Fibroblast of lung (primary cell): ENCODE measurements at places on chromosomes 1 and 21.

- DNase-seq: peak; percentile 95
- peaks cover 7% of the 10 kb centered on the region for H3K36me3 ChIP-seq
- peaks cover 20% of the 10 kb centered on the region for H3K4me1 ChIP-seq
- H3K27ac ChIP-seq: peak overlapping the region; percentile 90
- H3K27me3 ChIP-seq: no peaks in the 10 kb centered on the region
- H3K4me3 ChIP-seq: no peak overlapping the region
These were observed 66.0 kb downstream of the COL18A1 start for GRCh38 chr21:45470773-45471524.

DNA sequence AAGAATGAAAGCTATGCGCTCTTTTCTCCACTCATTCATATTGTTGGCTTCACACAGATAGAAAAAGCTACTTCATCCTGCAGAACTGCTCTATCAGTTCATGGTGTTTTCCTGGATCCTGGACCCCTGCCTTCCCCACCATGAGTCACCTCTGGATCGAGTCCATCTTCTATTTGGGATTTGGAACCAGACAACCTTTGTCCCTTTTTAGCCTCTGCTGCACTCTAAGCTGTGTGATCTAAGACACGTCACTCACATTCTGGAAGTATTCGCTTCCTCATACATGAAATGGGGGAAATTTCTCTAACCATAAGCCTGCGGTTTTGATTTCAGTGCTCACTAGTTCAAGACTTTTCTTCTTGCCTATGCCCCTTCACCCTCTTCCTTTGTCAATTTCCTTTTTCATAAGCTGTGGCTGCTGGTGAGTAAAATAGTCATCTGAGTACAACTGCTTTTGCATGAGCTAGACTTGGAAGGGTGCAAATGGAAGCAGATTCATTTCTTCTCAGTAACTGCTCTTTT lies 14.1 kb upstream of the DEGS1 start:
- no peaks in the 10 kb centered on the region for H3K36me3 ChIP-seq
- DNase-seq: peak; percentile 97

DNA sequence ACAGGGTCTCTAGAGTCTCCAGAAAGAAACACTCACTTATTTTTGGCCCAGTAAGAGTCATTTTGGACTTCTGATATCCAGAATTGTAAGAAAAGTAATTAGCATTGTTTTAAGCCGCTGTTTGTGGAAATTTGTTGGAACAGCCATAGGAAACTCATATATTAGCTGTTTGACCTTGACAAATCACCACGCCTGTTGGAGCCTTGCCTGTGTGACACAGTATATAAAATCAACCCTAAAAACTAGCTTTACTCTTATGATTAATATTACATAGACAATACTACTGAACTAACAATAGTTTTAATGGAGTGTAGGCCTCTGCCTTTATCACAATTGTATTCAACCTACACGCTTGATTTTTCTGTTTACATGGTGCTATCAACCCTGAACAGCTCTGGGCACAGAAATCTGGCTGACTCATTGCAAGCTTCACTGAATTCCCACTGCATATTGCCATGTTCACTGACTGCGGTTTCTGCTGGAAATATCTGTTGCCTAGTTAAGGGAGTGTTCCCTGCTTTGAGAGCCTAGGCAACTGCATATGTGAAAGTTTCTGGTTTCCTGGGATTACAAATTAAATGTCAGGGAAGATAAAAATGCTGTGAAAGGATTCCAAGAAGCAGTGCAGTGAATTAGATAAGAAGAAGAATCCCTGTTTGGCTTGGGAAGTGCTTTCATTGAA lies 419.5 kb upstream of the DEPDC1 start:
- DNase-seq: peak; percentile 87
- H3K4me1 ChIP-seq: no peaks in the 10 kb centered on the region
- H3K27me3 ChIP-seq: no peaks in the 10 kb centered on the region

DNA sequence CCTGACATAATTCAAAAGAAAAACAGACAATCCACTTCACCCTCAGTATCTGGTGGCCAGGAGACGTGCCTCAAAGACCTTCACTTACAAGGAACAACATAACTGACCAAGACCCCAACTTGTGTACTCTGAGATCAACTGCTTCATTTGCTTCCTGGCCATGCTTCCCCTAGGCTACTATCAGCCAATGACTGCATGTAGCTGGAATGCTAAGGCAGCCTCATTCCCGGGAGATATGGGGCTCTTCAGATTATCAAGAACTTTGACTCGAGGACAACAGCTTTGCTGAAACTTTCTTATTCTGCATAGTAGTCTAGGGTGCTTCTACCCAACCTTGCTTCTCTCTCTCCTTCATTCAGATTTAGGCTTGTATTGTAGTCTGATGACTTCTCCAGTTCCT lies 11.7 kb upstream of the UCK2 start:
- H3K27me3 ChIP-seq: no peaks in the 10 kb centered on the region
- no peak overlapping the region for H3K4me3 ChIP-seq
- no peak overlapping the region for H3K27ac ChIP-seq
- no peaks in the 10 kb centered on the region for H3K36me3 ChIP-seq
- H3K4me1 ChIP-seq: no peaks in the 10 kb centered on the region
- peak; percentile 44 for DNase-seq

DNA sequence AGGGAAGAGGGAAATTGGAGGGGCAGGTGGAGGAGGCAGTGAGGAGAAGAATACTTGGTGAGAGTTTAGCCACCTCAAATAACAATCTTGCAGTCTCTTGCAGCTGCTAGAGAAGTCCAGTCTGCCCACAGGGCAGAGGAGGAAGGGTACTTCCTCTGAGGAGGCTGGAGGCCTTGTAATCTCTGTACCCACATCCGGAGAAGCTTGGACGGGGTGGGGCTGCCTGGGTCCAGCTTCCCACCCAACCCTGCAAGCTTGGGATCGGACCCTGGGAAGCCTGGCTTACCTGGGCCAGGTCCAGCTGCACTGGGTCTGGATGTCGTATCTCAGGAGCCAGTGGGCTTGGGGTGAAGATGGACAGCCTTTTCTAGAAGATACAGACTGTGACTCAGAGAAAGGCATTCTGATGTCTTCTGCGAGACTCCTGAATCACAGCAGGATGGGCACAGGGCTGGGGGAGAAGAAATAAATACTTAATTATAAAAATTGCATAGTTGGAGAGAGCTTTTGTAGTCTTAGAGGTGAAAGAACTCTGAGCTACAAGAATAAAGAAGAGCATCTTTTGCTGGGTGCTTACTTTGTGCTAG lies 111.8 kb upstream of the JUN start:
- DNase-seq: no peak
- H3K4me3 ChIP-seq: no peak overlapping the region
- H3K27me3 ChIP-seq: no peaks in the 10 kb centered on the region
- no peak overlapping the region for H3K27ac ChIP-seq

- DNase-seq: no peak
- H3K36me3 ChIP-seq: no peaks in the 10 kb centered on the region
- no peaks in the 10 kb centered on the region for H3K4me1 ChIP-seq
- H3K4me3 ChIP-seq: no peak overlapping the region
- H3K27ac ChIP-seq: no peak overlapping the region
- H3K27me3 ChIP-seq: no peaks in the 10 kb centered on the region
These were observed 362.9 kb upstream of the VAMP3 start for GRCh38 chr1:7407980-7408770.

GRCh38 chr1:94863297-94863911 lies 43.2 kb downstream of the SLC44A3 start:
- no peaks in the 10 kb centered on the region for H3K36me3 ChIP-seq
- peak overlapping the region; percentile 9 for H3K4me3 ChIP-seq
- peak overlapping the region; percentile 94 for H3K27ac ChIP-seq
- H3K4me1 ChIP-seq: peaks cover 32% of the 10 kb centered on the region
- DNase-seq: peak; percentile 82

DNA sequence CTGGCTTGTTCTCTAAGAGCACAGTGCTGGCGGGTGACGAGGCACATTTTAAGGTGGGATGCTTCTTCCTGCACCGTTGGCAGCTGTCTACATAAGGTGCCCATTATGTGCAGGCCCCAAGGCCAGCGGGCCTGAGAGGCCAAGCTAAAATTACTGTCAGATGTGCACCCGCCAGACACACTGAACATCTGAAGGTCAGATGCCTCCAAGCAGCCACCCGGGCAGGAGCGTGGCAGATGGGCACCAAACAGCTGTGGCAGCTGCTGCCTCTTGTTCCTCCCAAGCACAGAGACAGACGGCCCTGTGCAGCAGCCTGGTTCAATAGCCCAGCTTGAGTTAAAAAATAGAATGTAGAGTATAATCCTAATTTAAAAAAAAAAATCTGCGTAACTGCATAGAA lies 211.9 kb upstream of the EDN2 start:
- no peaks in the 10 kb centered on the region for H3K36me3 ChIP-seq
- no peak overlapping the region for H3K27ac ChIP-seq

DNA sequence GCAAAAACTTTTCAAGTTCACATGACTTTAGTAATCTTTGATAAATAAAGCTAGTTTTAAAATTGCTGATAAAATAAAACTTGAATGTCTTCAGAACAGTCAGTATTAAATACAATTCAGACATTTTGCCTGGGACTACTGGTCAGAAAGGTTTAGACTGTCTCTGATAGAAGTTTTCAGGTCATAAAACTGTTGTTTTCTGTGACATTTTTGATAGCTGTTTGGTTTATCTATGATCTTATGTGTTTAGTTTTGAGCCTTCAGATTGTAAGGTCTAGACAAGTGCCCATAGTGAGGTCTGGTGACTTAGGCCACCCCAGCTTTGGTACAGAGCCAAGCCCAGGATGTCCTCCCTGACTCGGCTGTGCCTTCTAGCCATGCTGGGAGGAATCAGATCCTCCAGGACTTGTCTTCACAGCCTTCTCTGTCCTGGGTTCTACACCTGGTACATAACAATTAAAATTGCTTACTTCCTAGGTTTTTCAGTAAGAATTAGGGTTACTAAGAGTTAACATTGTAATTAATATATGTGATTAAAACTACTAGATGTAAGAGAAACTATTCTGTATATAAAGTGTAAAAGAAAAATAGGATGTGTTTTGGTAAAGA lies 15.1 kb upstream of the DNAH14 start:
- H3K36me3 ChIP-seq: no peaks in the 10 kb centered on the region
- H3K4me1 ChIP-seq: no peaks in the 10 kb centered on the region
- no peak overlapping the region for H3K27ac ChIP-seq
- no peak overlapping the region for H3K4me3 ChIP-seq
- DNase-seq: no peak

DNA sequence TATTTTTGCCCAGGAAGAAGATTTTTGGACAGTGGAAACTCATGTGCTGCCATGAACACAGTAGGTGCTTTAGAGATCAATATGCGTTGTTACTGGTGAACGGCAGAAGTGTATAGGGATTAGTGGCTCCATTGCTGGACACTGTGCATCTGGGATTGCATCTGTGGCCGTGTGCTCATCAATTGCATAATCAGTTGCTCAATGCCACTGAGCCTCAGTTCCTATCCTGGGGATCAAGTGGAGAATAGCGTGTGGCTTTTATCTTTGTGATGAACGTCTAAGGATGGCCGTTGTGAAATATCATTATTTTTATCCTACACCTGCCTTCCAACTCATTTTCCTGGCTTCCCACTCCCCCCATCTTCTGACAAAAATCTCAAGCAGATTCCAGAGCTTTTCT lies 5.4 kb downstream of the TNN start:
- no peaks in the 10 kb centered on the region for H3K36me3 ChIP-seq
- H3K27me3 ChIP-seq: no peaks in the 10 kb centered on the region
- no peak overlapping the region for H3K27ac ChIP-seq
- no peaks in the 10 kb centered on the region for H3K4me1 ChIP-seq
- peak; percentile 8 for DNase-seq

DNA sequence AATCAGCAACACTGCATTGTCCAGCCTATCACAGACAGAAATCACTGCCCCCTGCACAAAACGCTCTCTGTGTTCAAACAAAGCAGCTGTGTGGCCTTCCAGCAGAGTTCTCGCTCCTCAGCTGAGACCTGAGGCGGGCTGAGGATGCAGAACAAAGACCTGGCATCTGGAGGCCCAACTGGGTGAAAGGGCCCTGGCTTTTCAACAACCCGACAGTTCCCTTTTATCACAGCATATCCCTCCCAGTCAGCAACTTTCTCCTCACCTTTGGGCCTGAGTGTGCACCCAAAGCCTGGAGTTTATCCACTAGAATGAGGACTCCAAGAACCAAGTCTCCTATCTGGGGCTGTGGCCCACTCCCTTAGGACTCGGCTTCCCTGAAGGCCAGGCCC lies 42.6 kb upstream of the A3GALT2 start:
- no peak overlapping the region for H3K4me3 ChIP-seq
- H3K27me3 ChIP-seq: no peaks in the 10 kb centered on the region
- peaks cover 6% of the 10 kb centered on the region for H3K36me3 ChIP-seq
- H3K4me1 ChIP-seq: peaks cover 25% of the 10 kb centered on the region
- H3K27ac ChIP-seq: no peak overlapping the region

- H3K4me1 ChIP-seq: no peaks in the 10 kb centered on the region
- H3K27ac ChIP-seq: no peak overlapping the region
- no peak for DNase-seq
- no peak overlapping the region for H3K4me3 ChIP-seq
These were observed 543.9 kb downstream of the AJAP1 start for GRCh38 chr1:5198328-5198727.

GRCh38 chr1:58431901-58432620 lies 114.5 kb downstream of the OMA1 start:
- H3K4me1 ChIP-seq: peaks cover 3% of the 10 kb centered on the region
- DNase-seq: no peak
- no peak overlapping the region for H3K4me3 ChIP-seq

DNA sequence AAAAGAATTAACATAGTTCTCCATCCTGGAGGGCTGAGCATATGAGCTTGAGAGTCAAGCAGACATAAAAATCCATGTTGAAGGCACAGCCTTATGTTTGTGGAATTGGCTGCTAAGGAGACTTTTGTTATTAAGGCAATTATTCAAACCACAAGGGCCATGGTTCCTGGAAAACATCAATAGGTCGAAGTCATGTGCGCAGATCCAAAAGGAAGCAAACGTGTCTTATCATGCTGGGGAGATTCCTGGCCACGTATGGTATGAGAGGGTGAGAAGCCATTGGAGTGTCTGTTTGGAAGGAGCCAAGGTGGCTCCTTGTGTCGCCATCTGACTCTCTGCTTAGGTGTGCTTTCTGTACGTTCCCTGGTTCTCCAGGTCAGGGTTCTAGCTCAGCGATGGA lies 61.8 kb upstream of the COA6 start:
- no peak overlapping the region for H3K27ac ChIP-seq
- no peaks in the 10 kb centered on the region for H3K36me3 ChIP-seq
- H3K4me1 ChIP-seq: no peaks in the 10 kb centered on the region
- DNase-seq: no peak

- H3K4me3 ChIP-seq: peak overlapping the region; percentile 92
- H3K4me1 ChIP-seq: peaks cover 6% of the 10 kb centered on the region
- DNase-seq: no peak
- no peaks in the 10 kb centered on the region for H3K27me3 ChIP-seq
- no peaks in the 10 kb centered on the region for H3K36me3 ChIP-seq
These were observed 1.2 kb downstream of the KHDRBS1 start for GRCh38 chr1:32014948-32015273.

DNA sequence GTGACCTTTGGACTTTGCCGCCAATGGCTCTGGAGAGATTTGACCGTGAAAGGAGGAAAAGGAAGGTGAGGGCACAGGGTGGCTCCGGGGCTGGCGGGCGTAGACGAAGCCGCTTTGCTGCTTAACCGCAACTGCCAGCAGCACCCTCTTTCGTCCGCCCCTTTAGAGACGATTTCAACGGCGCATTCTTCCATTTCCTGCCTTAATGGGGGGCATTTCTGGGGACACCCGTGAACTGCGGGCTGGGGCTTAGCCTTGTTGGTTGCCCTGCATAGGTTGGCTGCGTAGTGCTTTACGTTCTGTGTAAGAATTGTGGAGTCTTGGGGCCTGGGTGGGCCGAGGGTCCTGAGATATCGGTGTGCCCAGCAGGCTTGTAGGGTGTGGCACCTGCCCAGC lies 6.7 kb upstream of the NPHP4 start:
- DNase-seq: no peak
- H3K36me3 ChIP-seq: no peaks in the 10 kb centered on the region
- H3K27me3 ChIP-seq: no peaks in the 10 kb centered on the region

- no peak overlapping the region for H3K27ac ChIP-seq
- no peaks in the 10 kb centered on the region for H3K27me3 ChIP-seq
- no peak overlapping the region for H3K4me3 ChIP-seq
These were observed 375.3 kb upstream of the C1orf87 start for GRCh38 chr1:60448850-60449249.
